ENCODE measurements at places on chromosomes 5 and 9.

DNA sequence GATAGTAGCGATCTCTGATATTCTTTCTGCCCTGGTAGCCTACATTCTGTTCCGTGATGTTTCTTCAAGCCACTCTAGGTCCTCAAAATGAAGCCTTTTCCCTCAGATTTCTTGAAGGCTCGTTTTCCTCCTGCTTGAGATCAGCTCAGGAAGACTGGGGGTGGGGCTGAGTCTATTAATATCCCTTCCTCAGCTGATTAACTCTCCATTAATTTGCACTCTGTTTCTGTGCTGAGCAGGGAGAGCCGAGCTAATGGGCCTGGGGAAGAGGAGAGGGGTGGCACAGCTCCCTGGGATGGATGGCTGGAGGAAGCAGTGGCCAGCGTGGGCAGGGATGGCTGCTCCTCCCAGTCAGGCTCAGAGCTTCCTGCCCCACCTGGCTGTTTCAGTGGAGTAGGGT, 93.3 kb downstream of the PPARGC1B start:
- no peak for DNase-seq

DNA sequence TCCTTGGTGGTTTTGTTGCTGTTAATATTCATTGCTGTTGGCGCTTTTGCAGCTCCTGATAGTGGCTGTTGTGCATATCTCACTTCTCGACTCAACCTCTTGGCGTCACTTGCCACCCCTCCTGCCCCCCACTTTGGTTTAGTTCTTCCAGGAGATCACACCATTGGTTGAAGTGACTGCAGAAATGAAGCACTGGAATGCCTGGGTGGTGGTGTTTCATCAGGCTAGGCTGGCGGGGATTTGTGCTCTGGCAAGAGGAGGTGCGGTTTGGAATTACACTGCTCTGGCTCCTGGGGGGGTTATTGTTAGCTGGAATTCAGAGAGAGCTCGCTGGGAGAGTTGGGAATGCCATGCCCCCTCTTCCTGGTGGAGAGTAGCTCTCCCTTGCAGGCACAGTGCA, 11.5 kb downstream of the PRRC2B start:
- no peak for DNase-seq

- DNase-seq: no peak
Measured at GRCh38 chr5:123721675-123722276, 209.8 kb downstream of the CSNK1G3 start.

DNA sequence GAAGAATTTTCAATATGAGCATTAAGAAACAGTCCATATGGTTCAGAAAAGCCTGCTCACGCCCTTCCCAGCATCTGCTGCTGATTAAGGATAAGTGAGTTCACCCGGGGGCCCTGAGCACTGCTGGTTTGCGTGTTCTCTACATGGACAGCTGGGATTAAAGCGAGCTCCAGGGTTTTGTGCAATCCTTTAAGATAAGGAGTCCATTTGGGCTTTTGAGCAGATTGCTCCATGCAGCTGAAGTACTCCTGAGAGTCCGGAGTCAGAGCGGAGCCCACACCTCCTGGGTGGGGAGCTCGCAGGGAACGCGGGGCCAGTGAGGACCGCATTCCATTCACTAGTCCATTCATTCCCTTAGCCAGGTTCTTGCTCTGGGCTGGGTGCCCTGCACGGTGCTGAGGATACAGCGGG, 149.3 kb upstream of the COL5A1 start:
- DNase-seq: no peak

- DNase-seq: no peak
Measured at GRCh38 chr5:1406681-1407640, 38.3 kb downstream of the SLC6A3 start.

DNA sequence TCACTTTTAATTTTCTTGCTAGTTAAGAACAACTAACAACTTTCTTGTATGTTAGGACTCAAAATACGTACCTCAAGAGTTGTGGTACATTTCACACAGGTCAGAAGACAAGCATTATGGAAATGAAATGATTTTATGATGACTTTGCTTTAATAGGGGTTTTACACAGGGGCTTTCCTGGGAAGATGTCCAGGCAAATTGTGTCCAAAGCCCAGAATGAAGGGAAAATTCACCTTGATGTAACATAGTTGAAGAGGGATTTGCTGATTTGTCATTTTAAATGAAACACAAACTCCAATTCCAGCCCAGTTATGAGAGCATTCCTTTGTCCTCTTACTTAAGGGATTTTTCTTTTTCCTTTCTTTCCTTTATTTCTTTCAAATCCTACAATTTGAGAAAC, 89.2 kb downstream of the ARL15 start:
- DNase-seq: no peak

GRCh38 chr9:123073991-123074422, 40.5 kb downstream of the GPR21 start:
- no peak for DNase-seq

DNA sequence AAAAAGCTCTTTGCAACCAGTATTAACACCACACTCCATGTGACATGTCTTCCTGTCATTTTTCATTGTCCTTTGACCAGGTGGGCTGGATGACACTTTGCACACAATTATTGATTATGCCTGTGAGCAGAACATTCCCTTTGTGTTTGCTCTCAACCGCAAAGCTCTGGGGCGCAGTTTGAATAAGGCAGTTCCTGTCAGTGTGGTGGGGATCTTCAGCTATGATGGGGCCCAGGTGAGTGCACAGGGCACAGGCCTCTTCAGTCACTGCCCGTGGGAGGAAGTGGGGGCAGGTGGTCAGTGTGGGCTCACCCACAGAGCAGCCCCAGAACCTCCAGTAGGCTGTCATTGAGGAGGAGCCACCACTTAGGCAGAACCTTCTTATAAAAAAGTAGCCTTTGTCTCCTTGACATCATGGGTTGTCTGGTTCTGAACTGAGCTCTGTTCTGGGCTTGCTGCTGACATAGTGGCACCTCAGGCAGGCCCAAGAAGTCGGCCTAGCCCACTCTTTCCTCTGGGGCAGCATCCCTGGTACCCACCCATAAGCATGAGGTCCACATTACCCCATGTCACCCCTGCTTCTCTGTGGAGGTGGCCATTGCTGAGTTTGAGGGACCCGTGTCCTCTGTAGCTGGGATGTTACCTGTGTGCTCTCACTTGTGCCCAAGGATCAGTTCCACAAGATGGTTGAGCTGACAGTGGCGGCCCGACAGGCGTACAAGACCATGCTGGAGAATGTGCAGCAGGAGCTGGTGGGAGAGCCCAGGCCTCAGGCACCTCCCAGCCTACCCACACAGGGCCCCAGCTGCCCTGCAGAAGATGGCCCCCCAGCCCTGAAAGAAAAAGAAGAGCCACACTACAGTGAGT, 39.3 kb downstream of the SECISBP2 start:
- DNase-seq: no peak

DNA sequence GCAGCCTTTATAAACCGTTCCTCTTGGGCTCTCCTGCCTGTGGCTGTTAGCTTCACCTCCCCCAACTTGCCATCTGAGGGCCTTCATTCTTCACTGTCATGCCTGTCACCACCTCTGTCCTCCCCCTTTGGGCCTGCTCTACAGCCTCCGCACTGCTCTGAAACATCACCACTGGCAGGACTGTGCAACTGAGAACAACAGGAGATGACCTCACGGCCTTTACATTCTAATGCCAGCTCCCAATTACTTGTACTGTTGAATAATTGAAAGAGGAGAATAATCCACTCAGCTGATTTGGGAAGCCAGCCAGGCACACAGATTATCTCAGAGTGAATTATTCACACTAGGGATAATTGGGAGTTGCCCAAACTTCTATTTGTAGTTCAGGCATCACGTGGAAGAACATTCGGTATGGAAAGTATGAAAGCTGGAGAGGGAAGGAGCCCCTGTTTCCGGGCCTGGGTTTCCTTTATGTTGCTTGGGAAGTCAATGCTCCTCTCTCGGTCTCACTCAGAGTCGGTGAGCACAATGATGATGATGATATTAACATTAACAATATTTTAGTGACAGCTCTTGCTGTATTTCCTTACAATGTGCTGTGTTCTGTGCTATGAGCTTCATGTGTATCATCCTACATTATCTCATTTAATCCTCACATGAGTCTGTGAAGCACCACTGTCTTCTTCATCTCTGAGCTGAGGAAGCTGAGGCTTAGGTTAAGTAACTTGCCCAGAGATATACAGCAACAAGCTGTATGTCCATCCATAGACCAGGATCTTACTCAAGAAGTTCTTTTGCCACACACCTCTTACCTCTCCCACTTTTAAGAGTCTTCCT, 99.3 kb upstream of the LRRTM2 start:
- DNase-seq: no peak

- no peak for DNase-seq
Measured at GRCh38 chr9:20333991-20334390, 288.3 kb downstream of the MLLT3 start.

DNA sequence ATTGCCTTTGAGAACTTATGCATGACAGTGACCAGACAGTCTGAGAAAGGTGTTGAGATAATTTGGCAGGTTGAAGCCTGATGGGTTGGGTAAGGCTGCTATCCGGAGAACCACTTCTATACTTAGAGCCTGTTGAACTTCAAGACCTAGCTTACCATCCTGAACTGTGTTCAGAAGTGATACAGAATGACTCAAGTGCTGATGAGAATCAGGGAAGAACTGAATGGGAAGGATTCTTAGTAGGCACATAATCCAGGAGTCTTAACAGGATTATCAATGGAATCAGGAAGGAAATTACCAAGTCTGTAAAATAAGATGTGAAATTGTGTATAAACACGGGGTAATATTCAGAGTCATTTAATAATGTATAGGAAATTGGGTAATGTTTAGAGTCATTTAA, 9.0 kb upstream of the PAPPA start:
- no peak for DNase-seq

GRCh38 chr5:34490506-34491250, 165.4 kb upstream of the RAI14 start:
- no peak for DNase-seq

GRCh38 chr5:171261361-171261760, 47.7 kb upstream of the TLX3 start:
- DNase-seq: no peak

DNA sequence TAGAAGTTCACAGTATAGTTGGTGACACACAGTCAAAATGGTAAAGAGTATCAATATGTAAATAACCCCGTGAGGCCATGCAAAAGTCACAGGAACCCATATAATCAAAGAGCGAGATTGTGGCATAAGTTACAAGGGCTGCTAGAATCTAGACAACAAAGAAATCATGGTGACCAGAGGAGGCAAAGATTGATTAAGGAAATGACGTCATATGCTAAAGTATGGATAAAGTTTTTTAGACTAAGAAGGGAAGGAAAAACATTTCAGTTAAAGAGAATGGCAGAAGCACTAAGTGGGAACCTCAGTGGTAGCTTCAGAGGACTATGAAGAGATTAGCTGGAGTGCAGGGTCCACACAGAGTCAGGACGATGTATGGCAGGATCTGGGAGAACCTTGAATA, 330.3 kb downstream of the NFIB start:
- no peak for DNase-seq

GRCh38 chr5:122262103-122262502, 49.9 kb upstream of the SNCAIP start:
- no peak for DNase-seq

GRCh38 chr9:6525326-6526045, 112.5 kb downstream of the UHRF2 start:
- DNase-seq: no peak

- peak; percentile 83 for DNase-seq
Measured at GRCh38 chr5:138148811-138149210, 9.6 kb upstream of the NME5 start.

DNA sequence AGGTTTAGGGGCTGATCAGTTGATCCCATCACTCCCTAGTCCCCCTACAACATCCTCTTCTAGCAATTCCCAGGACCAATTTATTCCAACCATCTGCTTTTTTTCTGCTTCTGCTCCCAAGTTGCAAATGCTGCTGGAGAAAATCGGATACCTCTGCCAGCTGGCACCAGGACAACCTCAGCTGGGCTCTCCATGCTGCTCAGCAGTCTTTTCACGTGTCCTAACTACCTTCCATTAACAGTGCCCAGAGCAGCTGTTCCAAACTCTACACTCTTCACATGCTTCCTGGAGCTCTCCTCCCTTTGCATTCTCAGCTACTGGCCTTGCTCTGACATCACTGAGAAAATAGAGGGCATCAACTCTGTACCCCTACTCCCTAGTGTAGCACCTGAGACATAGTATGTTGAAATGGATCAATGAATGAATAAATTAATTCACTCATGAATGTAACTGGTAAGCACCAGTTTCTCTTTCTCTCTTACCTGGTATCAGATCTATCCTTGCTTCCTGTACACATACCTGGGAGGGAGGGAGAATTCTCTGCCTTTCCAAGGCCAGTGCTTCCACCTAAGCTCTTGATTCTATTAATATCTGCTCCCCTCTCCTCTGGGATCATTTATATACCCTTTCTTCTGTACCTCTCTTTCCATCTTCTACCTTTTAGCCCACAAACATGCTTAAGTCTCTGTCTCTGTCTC, 191.0 kb downstream of the RAB3C start:
- no peak for DNase-seq

GRCh38 chr5:38258319-38259061, at the start of gene EGFLAM:
Gene EGFLAM, plus strand, starts transcription at chr5:38258559. Its CDS starts 196 bp downstream, at chr5:38258755.
- no peak for DNase-seq

DNA sequence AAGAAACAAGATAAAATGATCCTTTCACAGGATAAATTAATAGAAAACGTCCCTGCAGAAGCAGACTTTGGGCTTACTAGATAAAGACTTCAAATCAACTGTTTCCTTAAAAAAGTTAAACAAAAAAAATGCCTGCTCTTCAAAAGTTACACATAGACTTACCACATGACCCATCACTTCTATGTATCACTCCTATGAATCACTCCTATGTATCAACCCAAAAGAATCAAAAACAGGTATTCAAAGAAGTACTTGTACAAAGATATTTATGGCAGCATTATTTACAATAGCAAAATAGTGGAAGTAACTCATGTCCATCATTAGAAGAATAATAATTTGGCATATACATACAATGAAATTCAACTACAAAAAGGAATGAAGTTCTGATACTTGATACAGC, 56.3 kb upstream of the PRDM9 start:
- no peak for DNase-seq

GRCh38 chr9:21708260-21708711, 94.2 kb upstream of the MTAP start:
- DNase-seq: no peak

DNA sequence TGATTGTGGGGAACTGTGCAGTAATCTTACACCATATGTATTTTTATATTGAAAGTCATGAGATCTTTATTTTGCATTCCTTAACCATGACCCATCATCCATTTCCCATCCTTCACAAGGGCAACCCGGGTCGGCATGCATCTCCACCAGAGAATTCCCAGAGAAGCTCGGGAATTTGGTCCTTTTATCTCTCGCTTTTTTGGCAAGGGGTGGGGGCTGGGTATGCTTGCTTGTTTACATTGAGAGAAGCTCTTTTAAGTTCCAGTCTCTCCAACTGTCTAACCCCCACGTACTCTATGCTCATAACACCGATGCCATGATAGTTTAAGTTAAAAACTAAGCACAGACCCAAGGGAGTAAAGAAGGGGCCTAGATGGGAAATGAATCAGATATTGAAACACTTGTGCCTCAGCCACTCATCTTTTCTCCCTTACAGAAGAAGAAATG, 109.9 kb upstream of the NFIB start:
- DNase-seq: no peak

DNA sequence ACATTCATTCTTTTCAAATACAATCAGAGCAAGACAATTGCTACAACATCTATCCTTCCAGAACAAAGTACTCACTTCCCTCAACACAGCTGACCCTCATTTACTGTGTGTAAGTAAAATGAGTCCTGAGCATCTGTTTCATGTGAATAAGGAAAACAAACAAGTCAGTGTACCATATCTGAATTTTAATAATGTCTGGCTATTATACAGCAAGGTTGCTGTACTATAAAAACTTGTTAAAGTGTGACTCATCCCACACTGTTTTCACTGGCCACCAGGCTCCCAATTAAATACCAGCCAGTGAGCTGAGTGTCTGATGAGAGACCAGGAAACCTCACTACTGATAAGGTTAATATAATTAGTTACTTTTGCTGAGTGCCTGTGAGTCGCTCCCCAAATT, 339.8 kb downstream of the AGTPBP1 start:
- DNase-seq: peak; percentile 75

All from LoVo (cell line).